COR-L47 (cell line): ENCODE measurements at places on chromosomes 12 and 14.

GRCh38 chr12:70664465-70664881, 27.2 kb upstream of the PTPRB start:
- DNase-seq: peak; percentile 91

- no peak for DNase-seq
These were observed 239.2 kb downstream of the ADGRD1 start for GRCh38 chr12:131192951-131193350.

DNA sequence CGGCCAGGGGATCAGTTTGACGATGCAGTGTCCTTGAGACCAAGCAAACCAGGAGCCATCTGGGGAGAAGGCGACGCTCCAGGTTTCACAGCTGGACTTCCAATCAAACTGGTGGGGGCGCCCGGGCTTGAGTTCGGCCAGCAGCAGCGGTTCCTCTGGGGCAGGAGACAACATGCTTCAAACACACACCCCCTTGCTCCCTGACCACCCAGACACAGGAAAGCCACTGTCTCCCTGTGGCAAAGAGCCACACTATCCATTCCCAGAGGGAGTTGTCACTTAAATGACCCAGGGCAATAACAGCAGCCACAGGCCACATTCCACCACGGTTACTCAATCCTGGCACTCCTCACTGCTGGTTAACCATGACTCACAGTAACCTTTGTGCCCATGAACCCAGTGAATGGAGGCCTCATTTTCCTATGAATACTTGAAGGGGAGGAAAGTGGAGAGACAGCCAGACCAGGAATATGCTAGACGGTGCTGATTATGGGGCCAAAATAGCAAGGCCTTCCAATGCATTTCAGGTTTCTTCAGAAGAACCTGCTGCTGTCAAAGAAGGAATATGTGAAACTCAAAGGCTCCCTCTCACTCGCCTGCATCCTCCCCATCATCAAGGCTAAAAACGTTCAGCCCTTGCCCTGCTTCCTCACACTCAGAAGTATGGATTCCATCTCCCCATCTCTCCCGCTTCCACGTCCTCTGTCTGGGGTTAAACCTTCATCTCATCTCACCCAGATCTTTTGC, 8.5 kb downstream of the WSB2 start:
- DNase-seq: no peak

- DNase-seq: no peak
These were observed 137.0 kb upstream of the LMNTD1 start for GRCh38 chr12:25689996-25690501.

- no peak for DNase-seq
These were observed 293.5 kb upstream of the LRFN5 start for GRCh38 chr14:41313196-41313595.

DNA sequence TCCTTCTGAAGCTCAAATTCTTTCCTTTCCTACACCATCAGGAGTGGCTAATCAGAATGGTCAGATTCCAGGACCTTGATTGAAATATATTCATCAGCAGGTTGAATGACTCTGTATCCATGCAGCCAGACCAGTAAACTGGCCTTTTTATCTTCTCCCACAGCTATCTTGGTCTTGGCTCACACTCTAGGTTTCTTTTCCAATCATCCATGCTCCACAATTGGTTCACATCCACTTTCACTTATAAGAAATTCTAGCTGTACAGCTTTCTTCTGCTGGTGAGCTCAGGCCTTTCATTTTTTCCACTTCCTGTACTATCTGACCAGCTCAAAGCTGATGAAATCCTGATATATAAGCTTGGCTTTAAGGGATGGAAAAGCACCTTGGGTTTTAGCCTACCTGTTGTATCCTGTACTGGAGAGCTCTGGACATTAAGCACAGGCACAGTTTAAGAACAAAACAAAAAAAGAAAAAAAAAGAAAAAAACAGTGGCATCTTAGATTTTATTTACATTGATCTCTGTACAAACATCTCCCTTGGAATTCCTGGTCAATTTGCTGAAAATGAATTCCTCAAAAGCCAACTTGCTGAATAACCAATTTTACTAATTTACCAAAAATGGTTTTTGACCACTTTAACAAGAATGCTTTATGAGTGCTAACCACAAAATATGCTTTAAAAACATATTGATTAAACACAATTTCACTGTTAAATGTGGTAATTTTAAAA, 91.6 kb upstream of the PAWR start:
- no peak for DNase-seq

DNA sequence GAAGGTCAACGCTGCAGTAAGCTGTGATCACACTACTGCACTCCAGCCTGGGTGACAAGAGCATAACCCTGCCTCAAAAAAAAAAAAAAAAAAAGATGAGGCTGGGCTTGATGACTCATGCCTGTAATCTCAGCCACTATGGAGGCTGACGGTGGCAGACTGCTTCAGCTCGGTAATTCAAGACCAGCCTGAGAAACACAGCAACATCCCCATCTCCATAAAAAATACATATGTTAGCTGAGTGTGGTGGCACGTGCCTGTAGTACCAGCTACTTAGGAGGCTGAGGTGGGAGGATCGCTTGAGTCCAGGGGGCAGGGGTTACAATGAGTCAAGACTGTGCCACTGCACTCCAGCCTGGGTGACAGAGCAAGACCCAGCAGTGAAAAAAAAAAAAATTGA, 50.4 kb downstream of the GXYLT1 start:
- no peak for DNase-seq

GRCh38 chr12:132488127-132489077, 1.5 kb upstream of the FBRSL1 start:
- DNase-seq: no peak

GRCh38 chr12:56152756-56153677, 630 bp downstream of the MYL6B start:
- no peak for DNase-seq

DNA sequence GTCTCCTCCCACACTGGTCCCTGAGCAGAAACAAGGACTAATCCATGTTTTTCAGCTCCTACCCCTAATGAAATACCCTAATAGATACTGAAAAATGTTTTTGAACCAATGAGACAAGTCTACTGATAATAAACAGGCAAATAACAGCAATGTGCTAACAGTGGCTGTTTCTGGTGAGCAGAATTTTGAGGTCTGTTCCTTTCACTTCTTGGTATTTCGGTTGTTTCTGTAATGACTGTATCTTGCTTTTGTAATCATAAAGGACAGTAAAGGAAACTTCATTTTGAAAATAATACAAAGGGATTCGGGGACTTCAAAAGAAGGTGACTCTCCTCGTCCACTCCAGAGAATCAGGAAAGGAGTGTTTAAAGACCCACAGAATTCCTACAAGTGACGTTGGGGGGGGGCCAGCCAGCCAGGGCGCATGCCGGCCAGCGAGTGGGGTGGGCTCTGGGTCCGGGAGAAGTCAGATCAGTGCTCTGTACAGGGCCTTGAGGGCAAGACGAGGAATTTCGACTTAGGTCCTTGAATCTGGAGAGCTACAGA, 1.1 kb upstream of the CD9 start:
- no peak for DNase-seq

DNA sequence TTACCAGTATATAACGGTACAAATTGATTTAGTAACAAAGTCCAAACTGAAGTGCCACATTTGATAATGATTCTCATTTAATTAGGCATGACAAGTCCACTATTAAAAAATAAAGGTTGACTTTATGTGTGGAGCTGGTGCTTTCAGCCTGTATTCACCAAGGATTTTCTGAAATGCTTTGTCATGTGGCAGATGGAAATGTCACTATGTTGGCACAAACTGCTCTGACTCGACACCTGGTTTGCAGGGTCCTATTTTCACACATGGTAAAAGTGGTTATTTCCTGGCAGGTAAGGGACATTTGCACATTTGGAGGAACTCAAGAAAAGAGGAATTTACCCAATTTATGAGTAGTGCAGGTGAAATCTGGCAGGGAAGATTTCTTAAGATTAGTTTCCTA, 572.6 kb upstream of the MDGA2 start:
- DNase-seq: no peak

GRCh38 chr12:67355428-67356379, 86.5 kb downstream of the CAND1 start:
- peak; percentile 66 for DNase-seq

GRCh38 chr14:68762953-68763764, 29.7 kb downstream of the ZFP36L1 start:
- DNase-seq: no peak

- DNase-seq: no peak
These were observed 22.2 kb downstream of the AMN start for GRCh38 chr14:102944448-102945330.

- no peak for DNase-seq
These were observed 107.1 kb downstream of the TMTC1 start for GRCh38 chr12:29676676-29677075.

DNA sequence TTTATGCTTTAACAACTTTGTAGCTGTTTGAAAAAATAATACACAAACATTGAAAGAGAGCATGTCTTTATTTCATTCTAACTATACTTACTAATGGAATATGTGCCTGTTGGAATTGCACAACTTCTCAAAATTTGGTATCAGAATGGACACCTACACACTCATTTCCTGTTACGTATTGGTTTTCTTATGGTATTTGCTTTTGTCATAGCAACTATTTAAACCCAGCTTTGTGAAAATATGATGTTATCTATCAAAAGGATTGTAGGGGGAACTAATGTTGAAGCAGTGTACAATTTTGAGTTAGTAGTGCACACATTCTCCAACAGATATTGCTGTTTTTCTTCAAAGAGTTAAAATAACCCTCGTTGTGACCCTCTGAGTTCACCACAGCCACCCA, 52.6 kb downstream of the RBMS2 start:
- no peak for DNase-seq

DNA sequence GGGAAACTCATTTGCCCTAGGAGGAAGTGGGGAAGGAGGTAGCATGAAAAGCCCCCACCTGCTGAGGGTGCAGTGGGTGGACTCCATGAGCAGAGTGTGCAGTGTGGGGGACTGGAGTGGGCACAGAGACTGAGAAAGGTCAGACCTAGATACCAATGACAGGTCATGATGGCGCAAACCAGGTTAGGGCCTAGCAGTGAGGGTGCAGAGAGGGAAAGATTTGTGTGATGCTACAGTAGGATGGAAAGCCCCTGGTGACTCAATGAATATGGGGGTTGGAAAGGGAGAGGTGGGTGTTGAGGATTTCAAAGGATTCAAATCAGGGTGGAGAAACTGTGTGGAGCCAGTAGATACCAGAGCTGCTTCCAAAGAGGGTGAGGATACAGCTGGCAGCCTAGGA, 319.2 kb downstream of the DPF3 start:
- DNase-seq: no peak

DNA sequence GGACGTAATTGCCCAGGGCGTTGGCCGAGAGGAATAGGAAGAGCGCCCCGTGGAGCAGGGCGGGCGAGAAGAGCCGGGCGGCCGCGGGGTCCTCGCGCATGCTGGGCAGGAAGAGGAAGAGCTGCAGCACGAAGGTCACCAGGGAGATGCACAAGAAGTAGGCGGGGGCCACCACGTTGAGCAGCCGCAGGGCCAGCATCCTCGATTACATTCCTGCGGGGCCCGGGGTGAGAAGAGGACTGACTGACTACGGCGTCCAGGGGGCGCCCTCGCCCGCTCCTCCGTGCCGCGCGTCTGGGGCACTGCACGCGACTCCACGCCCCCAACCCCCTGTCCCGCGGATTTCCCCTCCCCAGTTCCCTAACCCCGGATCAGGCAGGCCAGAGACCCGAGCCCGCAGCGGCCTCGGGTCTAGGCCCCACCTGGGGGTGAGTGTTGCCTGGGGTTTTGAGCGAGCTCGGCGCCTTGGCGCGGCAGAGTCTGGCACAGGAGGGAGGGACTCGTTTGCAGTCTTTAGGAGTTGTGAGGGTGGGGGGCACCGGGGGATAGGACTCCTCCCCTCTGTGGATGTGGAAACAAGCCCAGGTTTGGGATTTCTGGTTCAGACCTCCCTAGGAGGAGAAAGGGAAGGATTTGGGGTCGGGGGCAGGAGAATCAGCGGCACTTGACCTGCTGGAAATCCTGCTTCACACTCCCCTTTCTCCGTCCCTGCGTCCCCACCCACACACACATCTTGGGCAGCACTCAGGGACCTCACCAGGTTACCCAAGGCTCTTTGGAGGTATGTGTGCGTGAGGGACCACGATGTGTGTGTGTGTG, 1.8 kb downstream of the ZDHHC22 start:
- peak; percentile 30 for DNase-seq

DNA sequence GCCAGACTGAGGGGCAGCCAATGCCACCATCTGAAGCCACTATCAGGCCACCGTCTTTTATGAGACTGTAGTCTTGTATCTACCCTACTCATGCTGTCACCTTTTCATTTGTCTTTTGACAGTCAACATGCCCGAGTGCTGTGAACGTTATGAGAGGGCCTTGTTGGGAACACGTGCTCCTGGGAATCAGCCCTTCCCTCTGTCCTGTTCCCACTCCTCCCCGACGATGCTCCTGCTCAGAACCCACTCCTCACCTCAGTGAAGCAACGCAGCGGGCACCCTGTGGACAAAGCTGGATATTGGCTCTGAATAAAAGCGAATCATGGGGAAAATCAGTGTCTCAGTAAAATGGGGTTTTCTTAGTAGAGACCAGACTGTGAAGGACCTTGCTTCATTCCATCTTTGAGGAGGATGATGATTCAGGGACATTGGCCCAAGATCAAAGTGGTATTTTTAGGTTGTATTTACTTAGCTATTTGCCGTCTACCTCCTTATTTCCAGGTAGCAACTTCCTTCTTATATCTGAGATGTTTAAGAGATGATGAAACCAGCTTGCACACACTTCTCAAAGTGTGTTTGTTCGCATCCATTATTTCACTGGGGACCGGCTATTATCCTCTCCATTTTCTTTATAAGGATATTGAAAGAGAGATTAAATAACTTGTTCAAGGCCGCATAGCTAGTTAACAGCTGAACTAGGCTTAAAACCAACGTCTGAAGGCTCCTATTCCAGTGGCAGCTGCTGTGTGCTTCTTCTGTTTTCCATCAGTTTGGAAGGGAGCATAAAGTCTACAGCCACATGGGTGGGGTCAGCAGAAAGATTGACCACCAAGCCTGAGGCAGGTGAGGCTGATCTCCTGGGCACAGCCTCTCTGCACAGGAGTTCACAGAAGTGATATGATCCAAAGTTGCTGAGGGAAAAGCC, 43.9 kb upstream of the CTDSP2 start:
- no peak for DNase-seq

- DNase-seq: no peak
These were observed 33.2 kb upstream of the IRF2BPL start for GRCh38 chr14:77061630-77062257.

DNA sequence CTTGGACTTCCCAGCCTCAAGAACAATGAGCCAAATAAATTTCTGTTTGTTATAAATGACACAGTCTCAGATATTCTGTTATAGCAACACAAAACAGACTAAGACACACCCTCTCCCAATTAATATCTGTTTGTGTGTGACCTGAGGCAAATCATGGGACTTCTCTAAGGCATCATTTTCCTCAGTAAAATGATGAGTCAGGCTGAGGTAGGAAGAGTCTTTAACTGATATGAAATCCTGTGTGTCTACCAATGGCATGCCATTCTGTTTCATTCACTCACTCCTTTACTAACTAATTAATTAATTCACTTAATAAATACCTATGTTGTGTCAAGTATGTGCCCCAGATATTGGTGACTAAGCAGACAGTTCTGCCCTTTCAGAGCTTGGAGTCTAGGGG, 258.4 kb upstream of the CRY1 start:
- DNase-seq: no peak
